ENCODE measurements at places on chromosomes 12 and 14. TPM values are rescaled to one million over a fixed set of nuclear protein-coding genes. Genes with fewer than 3 reads are reported as not detected.

DNA sequence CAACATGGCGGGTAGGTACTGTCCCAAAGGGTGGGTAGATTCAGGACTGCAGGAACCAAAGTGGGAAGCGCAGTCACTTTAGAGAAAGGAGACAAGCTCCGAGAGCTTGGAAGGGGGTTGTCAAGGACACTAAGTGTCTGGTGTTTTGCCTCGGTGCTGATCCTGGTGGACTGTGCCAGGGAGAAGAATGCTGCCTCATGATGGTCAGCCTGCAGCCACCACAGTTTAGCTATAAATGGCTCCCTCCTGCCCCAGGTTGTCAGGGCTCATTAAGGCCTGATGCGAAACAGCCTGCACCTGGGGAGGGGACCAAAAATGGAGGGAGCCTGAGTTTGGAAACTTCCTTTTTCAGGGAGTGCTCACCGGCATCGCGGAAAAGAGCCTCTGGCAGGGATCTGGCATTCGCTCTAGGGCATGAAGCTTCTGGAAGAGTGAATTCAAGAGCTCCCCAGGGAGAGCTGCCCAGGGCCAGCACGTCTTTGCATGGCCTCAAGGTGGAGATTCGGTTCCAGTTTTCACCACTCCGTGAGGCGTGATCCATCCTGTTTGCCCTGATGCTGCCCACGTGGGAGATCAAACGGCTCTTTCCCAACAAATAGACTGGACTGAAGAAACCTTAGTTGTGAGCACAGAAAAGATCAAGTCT is 164.0 kb downstream of the FOXN3 start:
- DNase-seq, result peak; percentile 52

GRCh38 chr12:98861251-98861650 is 216.2 kb downstream of the APAF1 start:
- no peak for DNase-seq

GRCh38 chr12:108630481-108631207 is 3.0 kb downstream of the SELPLG start:
- DNase-seq, result no peak

FITM1 gene
- total RNA-seq, result 0.54 TPM

GRCh38 chr12:121793440-121793837 is at the start of gene RHOF:
Gene RHOF (minus strand): TSS chr12:121793688. CDS start chr12:121793633, 55 bp downstream.
- DNase-seq, result no peak

DNA sequence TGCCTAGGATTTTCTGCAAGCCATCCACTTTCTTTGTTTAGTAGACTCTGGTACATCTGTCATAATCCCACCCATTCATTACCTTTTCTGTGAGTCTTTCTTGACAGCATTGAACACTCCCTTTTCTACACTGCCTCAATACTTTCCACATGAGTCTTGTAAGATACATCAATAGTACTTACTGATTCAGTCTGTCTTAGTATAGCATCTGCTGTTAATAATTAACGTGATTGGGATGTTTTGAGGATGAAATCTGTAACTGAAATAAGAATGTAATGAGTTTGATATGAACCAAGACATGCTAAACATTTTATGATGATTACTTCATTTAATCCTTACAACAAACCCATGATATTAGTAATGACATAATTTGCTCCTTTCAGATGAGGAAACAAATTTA is 196.2 kb upstream of the FOXG1 start:
- DNase-seq, result no peak

BDKRB1 gene
- total RNA-seq, result not detected

GRCh38 chr12:117803001-117803400 is 165.8 kb downstream of the KSR2 start:
- no peak for DNase-seq
